AG04449 (cell line): ENCODE measurements at places on chromosomes 2 and 18.

GRCh38 chr2:228653884-228654283 lies 472.4 kb upstream of the SPHKAP start:
- DNase-seq, result no peak

- DNase-seq, result no peak
Observed at GRCh38 chr2:40797120-40797519, 345.2 kb upstream of the SLC8A1 start.

DNA sequence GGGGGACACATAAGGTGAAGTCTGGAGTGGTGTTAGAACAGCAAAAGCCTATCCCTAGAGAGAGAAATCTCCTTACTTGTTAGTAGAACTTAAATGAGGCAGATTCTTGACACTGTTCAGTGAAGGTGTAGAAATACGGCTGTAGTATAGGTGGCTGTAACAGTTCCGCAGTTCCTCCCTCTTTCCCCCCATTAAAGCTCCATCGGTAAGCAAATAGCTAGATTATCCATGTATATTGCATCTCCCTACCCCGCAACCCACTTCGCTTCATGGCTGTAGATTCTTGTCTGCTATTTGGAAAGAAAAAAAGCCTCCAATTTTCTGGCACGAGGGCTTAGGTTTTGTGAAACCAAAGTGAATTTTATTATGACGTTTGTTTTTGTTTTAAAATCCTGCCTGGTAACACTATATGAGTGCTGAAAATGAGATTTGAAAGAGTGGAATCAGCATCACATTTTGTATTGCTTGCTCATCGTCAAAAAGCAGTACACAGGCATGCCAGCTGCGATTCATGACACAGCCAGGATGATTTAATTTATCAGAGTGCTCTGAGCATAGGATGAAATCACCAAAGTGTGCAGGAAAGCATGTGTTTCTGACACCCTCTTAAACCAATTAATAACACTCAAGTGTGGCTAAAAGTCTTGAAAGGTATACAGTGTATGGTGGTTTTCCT lies 1.4 kb downstream of the FAM171B start:
- DNase-seq, result no peak

GRCh38 chr2:222652491-222653255 lies 3.2 kb downstream of the FARSB start:
- no peak for DNase-seq

DNA sequence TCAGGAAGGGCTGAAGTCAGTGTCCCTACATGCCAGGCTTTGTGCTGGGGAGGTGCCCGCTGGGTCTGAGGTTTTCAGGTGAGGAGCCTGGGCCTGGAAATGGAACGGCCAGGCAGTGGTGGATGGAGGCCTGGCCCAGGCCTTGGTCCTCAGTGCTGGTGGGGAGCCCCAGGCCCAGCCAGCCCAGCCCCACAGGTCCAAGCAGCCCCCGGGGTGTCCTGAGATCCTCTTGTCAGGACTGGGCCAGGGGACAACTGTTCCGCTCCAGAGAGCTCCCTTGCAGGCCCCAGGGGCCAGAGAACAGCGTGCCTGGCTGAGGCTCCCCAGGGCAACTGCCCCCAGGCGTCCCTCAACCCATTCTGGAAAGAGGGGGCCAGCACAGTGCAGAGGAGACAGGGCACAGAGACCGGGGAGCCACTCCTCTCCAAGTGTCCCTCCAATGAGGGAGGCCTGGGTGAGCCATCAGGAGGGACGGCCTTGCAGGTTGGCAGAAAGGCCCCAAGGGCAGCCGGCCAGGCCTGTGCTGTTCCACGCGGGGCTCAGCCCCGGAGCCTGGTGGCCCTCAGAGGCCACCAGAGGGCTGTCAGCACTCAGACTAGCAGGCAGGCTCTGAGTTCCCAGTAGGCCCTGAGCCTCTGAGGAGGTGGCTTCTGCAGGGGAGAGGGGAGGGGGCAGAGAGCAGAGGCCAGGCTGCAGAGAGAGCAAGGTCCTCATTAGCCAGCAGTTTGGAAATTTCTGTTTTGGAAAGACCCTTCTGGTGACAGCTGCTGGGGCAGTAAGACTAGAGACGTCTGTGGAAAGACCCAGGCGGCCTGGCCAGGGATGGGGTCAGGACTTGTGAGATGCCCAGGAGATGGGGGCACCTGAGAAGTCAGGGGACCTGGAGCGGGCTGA lies 29.4 kb upstream of the SNED1 start:
- DNase-seq, result no peak

GRCh38 chr2:233680361-233681045 lies 1.2 kb upstream of the UGT1A7 start:
- DNase-seq, result no peak

GRCh38 chr2:109380502-109381326 lies 233.1 kb downstream of the SEPTIN10 start:
- no peak for DNase-seq

DNA sequence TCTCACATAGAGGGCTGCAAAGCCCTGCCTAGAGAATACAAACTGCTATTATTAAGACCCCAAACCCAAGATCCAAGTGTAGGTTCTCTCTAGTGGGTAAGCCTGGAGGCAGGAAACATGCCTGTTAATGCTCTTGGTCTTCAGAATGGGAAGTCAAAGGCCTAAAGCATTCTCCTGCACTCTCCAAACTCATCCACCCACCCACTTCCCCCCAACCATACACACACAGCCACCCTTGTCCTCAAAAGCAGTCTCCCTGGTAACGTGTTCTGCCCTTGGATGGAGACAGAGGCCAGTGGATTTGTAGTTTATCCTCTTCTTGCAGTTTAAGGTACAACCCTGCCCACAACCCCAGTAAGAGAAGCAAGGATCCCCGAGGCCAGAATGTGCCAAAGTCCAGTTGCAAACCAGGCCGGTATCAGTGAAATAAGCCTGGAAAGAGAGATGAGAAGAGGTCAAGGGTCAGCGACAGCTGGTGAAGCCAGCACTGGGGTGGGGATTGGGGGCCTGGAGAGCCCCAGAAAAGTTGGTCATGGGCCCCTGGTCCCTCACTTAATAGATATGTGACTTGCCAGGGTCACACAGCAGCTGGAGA lies 23.0 kb downstream of the TMEM247 start:
- DNase-seq, result no peak
